ENCODE measurements at places on chromosomes 12 and 14.

GRCh38 chr14:89121968-89122620 is 294.9 kb downstream of the FOXN3 start:
- peak; percentile 49 for DNase-seq

GRCh38 chr14:84493779-84494178 is 1036.2 kb upstream of the FLRT2 start:
- peak; percentile 15 for DNase-seq

GRCh38 chr14:57729208-57730187 is 136.4 kb downstream of the SLC35F4 start:
- DNase-seq = no peak

GRCh38 chr14:68548194-68549076 is 244.4 kb downstream of the ZFP36L1 start:
- no peak for DNase-seq

DNA sequence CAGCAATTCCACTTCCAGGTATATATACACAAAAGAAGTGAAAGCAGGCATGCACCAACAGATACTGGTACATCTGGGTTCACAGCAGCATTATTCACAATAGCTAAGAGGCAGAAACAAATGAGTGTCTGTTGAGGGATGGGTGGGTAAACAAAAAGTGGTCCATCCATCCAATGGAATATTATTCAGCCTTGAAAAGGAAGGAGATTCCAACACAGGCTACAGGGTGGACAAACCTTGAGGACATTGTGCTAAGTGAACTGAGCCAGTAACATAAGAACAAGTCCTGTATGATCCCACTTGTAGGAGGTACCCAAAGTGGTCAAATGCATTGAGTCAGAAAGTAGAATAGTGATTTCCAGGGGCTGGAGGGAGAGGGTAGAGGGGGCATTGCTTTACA is 27.6 kb upstream of the BEGAIN start:
- DNase-seq = no peak

All from WTC11 (cell line).